CD4-positive, alpha-beta T cell treated with Interleukin-12 subunit alpha and Interleukin-12 subunit beta, for 1 hour (primary cell): ENCODE measurements at places on chromosomes 11 and 22.

- DNase-seq = no peak
Observed at GRCh38 chr11:133500936-133501335, 31.4 kb downstream of the OPCML start.

- no peak for DNase-seq
Observed at GRCh38 chr11:94700622-94701021, 67.5 kb upstream of the AMOTL1 start.

DNA sequence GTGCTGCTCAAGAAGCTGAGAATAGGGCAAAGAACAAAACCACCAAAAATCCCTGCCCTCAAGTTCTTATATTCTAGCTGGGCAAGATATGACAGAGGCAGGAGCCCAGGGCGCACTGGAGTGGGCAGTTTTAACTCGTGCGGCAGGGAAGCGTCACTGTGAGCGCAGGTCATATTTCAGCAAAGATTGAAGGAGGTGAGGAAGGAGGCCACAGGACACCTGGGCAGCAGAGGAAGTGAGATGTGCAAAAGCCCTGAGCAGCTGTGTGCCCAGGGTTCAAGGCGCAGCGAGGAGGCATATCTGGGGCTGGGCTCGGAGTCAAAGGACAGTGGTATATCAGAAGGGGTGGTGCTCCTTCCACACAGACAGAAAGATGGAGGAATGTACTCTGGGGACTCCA lies 13.5 kb downstream of the KCNC1 start:
- no peak for DNase-seq

GRCh38 chr11:82229341-82229740 lies 504.3 kb downstream of the FAM181B start:
- peak; percentile 17 for DNase-seq

- no peak for DNase-seq
Observed at GRCh38 chr11:125960771-125961170, 14.9 kb downstream of the VSIG10L2 start.

DNA sequence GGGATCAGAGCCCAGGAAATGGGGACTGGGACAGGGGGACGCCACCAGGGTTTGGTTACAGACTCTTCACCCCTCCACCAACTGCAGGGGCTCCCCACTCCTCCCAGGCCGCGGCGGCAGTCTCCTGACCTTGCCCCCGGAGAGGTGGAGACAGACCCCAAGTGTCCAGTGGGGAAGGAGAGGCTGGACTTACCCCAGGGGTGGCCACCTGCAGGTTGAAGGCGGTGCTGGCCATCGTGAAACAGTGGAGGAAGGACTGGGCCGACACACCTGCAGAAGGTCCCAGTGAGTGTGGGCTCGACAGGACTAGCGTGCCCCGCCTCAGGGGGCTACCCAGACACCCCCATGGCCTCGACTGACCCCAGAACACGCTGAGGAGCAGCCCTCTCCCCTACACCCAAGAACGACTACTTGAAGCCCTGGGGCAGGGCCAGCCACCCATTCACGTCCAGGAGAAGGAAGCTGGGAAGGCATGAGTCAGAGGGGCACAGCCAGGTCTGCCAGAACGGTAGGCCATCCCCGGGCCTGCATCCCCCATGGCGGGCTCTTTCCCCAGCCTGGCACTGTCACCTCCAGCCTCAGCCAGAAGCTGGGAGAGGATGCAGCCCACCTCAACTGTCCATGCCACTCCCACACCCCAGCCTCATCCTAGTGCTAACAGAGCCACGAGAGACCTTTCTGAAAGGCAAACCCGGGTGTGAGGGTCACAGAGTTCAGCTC lies 2.3 kb downstream of the GATD1 start:
- DNase-seq = no peak

GRCh38 chr22:38881997-38882879 lies 10.2 kb upstream of the CBX6 start:
- no peak for DNase-seq

DNA sequence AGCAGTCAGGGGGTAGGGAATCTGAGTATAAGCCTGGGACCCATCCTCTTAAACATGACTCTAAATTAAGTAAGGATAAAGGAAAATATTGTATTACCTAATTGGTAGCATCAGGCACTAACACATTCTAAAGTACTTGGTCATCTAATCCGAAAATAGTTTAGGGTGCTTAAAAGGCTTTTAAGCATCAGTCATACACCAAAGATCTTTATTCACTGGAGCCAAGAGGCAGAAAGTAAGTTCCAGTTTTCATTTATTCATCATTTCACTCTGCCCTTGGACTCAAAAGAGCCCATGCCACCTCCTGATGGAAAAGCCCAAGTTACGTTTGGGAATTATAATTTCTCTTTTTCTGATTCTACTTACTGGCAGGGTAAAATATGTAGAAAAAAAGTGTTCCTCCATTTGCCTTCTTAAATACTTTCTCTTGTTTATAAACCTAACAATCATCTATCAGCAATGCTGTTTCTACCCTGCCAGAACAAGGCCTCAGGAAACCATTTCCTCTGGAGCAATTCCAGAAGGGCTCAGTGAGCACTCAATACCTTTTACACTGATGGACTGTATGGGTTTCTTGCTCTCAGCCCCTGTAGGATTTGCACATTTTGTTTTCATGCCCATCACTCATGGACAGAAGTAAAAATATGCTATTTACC lies 120.1 kb upstream of the SLC5A12 start:
- no peak for DNase-seq
